ENCODE measurements at places on chromosomes 5 and 9. TPM values are rescaled to one million over a fixed set of nuclear protein-coding genes. Genes with fewer than 3 reads are reported as not detected.

DNA sequence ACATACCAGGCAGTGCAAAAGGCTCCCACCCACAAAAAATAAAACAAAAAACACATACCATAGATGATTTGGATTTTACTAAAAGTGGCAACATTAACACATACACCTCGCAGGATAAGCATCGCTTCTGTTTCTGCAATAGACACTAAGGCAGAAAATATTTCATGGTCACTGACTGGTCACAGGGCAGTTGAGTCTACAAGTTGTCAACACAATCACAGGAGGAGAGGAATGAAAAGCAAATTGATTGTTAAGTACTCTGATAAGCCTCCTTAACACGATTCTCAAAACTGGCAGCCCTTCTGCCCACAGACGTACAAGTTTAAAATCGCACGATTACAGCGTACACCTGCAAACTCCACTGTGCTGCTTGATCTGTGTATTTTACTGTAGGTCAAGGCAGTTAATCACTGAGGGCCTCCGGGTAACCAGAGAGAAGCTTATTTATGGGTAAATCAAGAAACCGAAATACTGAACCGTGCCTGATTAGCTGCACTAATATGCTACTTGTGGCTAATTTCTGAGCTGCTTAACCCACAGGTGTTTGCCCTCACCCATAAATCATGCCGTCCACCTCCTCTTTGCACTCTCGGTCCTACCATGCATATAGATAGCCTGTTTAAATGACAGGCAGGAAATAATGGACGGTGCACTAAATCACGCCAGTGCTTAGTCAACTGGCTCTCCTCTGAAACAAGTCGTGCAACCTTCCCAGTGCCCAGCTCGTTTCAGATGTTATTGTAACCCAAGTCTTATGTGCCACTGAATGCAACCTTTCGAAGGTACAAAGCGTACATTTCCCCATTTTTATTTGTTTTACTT, 659.4 kb upstream of the ADAMTS16 start:
- no peak for DNase-seq

The IFNE gene
- not detected for total RNA-seq

- DNase-seq: no peak
Measured at GRCh38 chr5:79107020-79107796, 4.4 kb upstream of the BHMT start.

- no peak for DNase-seq
Measured at GRCh38 chr9:124174433-124174832, 83.3 kb upstream of the NEK6 start.

DNA sequence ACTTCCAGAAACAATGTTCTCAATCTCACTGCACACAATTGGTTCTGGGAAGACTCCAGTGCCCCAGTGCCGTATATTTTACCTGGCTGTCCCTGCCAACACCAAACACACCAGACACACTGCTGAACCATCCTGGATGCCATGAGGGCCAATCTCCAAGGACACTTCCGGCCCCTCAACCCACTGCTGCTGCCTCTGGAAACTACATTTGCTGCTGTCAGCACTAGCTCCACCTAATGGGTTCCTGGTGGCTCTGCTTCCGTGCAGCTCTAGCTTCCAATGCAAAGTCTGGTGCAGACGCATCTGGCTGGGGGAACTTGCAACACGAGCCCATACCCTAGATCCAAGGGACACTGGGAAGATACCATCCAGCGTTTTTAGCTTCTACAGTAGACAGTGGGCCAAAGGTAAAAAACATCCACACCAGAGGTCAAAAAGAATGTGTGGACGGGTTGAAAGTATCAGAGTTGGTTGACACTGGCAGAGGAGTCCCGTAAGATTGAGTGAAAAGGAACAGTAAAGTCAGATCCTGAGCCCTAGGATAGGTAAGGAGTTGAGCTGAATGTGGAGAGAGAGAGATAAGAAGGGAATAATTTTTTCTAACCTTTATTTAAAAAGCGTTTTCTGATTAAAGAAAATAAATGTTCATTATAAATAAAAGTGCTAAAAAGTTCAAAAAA, 99.7 kb upstream of the KIF2A start:
- no peak for DNase-seq

GRCh38 chr9:21778304-21778703, 24.1 kb upstream of the MTAP start:
- DNase-seq: no peak

The WDR31 gene
- 0.23 TPM for total RNA-seq

GRCh38 chr5:31638345-31638744, 586 bp upstream of the PDZD2 start:
- DNase-seq: no peak

The GRXCR2 gene
- total RNA-seq: not detected

DNA sequence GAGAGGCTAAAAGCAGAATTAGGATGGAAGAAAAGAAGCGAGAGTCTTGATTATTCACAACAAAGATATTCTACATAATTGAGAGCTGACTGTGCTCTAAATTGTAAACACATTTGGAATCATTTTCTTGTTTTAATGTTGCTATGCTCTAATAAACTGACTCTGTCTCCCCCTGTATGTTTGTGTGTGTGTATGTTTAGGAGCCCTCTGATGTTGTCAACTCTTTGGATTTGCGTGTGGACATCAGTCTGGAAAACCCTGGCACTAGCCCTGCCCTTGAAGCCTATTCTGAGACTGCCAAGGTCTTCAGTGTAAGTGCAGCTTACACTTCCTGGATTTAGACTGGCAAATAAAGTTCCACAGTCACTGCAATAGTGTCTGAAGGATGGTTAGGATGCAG, 37.8 kb downstream of the MOCS2 start:
- no peak for DNase-seq

DNA sequence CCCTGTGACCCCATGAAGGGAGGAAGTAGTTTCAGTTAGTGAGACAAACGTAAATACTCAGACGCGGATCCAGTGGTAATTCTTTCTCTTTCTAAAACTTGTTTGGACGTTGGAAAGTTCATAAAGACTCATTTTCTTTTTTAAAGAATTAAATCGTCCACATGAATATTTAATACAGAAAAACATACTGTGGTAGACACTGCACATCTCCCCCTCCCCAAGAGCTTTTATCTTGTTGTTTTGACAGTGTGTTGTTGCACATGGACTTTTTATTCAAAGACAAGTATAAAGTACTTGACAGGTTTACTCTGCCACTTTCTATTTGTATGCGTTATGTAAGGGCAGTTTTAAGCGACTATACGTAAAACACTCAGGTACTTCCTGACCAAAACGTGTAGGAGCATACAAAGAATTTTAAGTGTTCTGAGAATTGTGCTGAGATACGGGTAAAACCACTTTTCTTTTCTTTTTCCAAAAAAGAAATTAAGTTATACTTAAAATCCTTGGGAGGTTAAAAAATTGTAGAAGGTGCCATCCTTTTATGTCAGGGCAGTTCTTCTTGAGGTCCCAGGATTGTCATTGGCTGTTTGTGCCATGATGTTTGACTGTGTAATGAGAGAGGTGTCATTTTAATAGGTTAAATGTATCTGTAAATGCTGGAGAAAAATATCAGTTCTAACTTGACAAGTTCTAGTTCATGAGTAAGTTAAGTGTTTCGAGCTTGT, 1.3 kb downstream of the NIPBL start:
- DNase-seq: no peak

DNA sequence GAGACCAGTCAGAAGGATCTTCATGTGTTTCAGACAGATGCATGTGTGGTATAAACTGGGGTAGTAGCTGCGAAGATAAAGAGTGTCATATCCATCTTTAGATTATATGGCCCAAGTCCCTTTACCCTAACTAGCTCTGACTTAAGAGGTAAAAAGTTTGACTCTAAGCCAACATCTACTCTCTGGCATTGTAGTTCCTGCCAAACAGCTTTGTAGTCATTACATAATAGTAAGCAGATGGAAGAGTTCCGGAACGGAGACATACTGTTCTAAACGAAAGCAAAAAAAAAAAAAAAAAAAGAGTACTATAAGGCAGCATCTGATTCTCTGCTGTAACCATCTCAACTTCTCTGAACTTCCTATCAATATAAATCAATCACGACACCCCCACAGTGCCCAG, 48.8 kb downstream of the CEMIP2 start:
- DNase-seq: no peak

GRCh38 chr5:96426831-96427230, 6.2 kb downstream of the PCSK1 start:
- no peak for DNase-seq

The FTMT gene
- not detected for total RNA-seq

DNA sequence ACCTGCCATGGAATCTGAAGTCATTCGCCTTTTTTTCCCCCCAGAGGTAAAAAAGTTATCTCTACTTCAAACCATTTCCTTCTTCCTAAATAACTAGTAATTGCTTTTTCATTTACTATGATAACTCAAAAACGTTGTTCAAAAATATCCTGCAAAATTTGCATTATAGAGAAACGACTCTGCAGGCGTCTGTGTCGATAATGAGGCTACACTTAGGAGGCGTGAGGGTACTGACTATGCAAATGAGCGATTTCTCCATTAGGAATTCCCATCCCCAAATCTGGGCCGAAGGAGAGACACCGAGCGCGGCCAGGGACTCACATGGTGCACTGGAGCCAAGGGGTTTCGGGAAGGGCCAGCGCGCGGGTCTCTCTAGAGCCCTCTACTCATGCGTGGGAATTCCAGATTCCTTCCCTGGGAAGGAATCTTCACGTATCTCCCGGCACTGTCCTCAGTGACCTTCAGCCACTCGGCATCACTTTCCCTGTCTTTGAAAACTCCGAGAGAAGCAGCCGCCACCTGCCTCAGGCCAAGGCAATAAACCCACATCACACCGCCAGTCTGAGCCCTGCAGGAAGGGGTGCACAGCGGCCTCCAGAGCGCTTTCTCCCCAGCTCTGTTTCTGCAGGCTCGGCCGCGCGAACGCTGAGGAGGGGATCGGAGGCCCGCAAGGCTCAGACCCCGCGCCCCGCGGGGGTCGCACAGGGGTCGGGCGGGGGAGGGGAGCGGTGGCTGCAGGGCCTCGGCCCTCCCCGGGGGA, 718 bp upstream of the DENND4C start:
- peak; percentile 51 for DNase-seq

DNA sequence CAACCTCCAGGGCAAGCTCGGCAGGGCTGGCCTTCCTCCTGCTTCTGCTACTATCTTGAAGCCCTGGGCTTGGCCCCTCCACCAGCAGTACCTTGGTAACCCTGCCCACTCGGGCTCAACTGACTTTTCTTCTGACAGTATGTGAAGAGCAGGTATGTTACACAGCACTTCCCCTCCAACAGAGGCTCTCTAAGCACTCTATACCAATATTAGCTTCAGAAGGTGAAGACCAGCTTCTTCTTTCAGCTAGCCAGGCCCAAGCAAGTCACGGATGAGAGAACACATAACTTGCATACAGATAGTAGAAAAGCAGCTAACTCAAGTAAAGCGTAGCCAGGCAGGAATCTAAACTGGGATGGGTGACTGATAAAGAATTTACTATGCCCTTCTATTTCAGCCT, 64.3 kb downstream of the FEM1C start:
- DNase-seq: no peak

GRCh38 chr5:168260353-168261226, 30.9 kb upstream of the WWC1 start:
- DNase-seq: no peak

The PCDHA1 gene
- not detected for total RNA-seq

DNA sequence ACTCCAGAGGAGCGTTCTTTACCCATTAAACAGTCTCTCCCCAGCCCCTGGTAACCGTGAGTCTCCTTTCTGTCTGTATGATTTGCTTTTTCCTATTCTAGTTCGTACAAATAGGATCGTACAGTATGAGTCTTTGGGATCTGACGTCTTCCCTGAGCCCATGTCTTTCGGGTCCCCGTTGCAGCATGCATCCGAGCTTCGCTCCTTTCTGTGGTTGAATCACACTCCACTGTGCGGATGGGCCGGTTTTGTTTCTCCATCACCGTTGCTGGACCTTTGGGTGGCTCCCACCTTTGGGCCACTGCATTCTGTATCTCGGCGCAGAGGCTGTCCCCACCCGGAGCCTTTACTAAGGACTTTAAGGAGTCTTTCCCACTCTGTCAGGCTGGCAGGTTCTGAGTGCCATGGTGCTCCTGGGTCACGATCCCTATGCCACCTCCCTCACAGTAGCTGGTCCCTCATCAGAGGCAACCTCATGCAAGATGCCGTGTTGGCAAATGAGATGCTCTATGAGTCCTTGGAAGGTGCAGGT, 145.7 kb upstream of the COL5A1 start:
- DNase-seq: no peak

DNA sequence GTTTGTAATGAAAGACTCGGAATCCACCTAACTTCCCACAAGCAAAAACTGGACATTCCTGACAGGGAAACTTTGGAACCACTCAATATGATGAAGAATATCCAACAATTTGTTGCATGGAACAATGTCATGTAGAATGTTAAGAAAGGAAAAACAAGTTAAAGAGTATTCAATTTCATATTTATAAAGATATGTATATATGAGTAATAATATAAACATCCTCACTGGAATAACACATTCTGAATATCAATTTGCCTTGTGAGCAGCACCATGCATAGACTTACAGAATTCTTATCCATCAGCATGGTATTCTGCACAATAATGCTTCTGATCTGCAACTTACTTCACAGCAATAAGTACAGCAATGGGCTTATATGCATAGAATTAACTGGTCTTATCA, 650.3 kb downstream of the SEMA5A start:
- no peak for DNase-seq

GRCh38 chr5:154373729-154374179, 72.0 kb upstream of the SAP30L start:
- no peak for DNase-seq

The ARRDC3 gene
- 122 TPM for total RNA-seq
